RCC 7860 (cell line): ENCODE measurements at places on chromosomes 13 and 19.

DNA sequence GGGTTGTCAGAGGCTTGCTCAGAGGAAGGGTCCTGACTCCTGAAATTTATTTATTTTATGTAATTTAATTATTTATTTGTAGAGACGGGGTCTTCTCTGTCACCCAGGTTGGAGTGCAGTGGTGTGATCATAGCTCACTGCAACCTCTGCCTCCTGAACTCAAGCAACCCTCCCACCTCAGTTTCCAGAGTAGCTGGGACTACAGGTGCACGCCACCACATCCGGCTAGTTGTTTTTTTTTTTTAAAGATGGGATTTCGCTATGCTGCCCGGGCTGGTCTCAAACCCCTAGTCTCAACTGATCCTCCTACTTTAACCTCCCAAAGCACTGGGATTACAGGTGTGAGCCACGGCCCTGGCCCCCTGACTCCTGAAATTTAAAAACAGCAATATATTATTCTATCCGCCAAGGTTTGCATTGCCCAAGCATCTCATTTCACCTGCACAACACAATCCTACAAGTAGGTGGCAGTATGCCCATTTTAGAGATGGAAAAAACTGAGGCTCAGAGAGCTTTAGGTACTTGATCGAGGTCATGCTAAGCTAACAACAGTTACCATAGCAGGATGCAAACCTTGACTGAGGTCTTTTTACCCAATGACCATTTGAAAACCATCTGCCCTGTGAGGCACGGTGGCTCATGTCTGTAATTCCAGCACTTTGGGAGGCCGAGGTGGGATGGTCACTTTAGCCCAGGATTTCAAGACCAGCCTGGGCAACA lies 18.1 kb downstream of the ARHGEF18 start:
- peak; percentile 58 for DNase-seq

DNA sequence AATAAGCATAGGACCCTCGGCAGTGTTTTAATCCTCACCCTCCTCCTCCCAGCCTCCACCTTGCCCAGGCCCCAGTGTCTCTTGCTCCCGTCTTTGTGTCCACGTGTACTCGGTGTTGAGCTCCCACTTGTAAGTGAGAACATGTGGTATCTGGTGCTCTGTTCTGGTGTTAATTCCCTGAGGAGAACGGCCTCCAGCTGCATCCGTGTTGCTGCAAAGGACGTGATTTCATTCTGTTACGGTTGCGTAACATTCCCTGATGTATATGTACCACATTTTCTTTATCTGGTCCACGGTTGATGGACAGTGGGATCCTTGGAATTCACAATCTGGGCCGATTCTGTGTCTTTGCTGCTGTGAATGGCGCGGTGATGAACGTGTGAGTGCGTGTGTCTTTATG lies 44.7 kb upstream of the TFDP1 start:
- DNase-seq: no peak

DNA sequence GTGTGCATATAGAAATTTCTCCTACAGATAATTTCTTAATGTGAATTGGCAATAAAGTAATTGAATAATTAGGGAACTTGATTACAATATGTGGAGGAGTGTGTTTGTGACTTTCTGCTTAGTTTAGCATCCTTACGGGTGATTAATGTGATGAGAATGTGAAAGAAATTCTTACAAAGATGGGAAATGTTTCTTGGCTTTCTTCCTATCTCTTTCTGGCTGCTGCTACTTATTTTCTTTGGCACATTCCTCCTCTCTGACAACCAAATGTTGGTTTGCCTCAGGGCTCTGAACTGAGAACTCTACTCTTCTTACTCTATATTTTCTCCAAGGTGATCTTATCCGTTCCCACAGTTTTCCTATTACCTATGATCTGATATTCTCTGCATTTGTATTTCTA lies 300.1 kb downstream of the TBC1D4 start:
- DNase-seq: peak; percentile 87

- peak; percentile 87 for DNase-seq
These were observed at the start of gene ANO8 for GRCh38 chr19:17334414-17335409. Gene ANO8, minus strand, starts transcription at chr19:17334855. Its CDS starts 185 bp downstream, at chr19:17334670.

- DNase-seq: no peak
These were observed 497 bp downstream of the CEBPA start for GRCh38 chr19:33301900-33302174.

DNA sequence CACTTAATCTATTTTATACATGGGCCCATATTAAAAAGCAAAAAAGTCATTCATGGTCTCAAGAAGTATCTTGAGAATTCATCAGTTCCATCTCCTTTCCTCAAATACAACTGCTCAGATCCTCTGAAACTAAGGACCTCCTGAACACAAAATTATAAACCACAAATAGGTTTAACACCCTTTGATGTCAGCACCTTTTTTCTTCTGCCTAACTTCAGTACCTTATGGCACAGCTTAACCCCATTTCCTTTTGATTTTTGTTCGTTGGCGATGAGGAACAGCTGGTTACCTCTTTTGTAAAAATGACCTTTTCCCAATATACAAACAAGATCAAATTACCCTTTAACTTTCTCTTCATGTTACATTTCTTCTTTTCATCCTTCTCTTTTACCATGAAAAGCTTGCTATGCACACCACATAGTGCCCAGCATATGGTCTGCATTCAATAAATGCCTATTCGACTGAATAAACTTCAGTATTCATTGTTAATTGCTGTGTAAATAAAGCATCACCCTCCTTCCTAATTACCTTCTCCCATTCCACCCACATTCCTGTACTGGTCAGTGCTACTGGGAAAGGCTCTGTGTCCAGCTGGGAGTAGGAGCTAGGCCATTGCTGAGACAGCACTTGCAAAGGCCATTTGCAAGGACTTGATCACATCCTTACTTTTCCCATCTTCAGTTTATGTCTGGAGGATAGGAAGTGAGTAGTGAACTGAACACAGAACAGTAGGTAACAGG lies 317.9 kb downstream of the SHISA2 start:
- DNase-seq: peak; percentile 32

DNA sequence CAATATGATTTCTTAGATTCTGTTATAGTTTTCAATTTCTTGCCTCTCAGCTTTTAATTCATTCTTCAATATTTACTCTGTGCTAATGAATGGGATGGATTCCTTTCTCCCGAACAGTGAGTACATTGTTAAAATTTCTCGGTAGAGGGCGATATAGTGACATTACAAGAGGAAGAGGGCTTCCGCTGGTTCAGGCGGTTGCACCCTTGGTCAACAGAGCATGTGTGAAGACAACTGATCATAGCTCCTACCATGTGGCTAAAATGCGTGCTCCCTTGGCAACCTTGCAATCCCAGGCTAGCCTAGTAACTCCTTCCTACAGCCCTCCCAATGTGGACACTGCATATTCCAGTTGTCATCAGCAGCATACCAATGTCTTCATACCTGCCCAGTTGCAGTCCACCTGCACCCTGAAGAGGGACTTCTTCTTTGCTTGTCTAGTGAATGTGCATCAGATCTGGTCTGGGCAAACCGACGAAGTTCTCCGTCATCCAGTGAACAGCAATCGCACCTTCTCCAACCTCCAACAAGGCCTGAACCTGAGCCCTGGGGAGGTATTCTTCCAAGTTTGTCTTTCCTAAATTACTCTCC lies 653.0 kb upstream of the GPC6 start:
- DNase-seq: peak; percentile 61

DNA sequence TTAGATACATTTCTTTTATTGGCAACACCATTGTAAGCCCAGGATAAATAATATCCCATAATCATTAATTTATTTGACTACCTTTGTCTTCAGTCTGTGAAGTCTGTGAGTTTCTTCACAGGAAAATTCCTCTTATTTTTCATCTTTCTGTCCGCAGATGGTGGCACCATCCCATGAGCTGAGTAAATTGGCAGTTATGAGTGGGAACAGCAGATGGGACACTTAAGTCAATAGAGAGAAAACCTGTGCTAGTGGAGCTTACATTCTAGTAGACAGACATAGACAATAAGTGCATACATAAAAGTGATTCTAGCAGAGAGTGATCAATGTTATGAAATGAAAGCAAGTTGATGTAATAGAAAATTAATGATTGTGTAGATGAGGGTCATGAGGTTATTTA lies 638.2 kb upstream of the MIR17HG start:
- DNase-seq: no peak

DNA sequence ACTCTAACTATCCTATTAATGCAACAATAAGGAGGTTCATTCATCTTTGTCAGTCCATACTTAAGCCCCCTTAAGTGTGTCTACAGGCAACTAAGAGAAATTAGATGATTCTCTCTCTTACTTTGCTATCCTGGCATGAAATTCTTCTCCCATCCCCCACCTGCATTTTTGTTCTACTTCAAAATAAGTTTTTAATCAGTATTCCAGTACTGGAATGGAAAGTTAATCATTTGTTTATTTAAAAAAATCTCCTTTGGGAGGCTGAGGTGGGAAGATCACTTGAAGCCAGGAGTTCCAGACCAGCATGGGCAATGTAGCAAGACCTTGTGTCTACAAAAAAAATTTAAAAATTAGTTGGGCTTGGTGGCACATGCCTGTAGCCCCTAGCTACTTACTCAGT lies 222.1 kb downstream of the MZT1 start:
- no peak for DNase-seq

- peak; percentile 52 for DNase-seq
These were observed 18.5 kb downstream of the CYP2A6 start for GRCh38 chr19:40831502-40832430.

DNA sequence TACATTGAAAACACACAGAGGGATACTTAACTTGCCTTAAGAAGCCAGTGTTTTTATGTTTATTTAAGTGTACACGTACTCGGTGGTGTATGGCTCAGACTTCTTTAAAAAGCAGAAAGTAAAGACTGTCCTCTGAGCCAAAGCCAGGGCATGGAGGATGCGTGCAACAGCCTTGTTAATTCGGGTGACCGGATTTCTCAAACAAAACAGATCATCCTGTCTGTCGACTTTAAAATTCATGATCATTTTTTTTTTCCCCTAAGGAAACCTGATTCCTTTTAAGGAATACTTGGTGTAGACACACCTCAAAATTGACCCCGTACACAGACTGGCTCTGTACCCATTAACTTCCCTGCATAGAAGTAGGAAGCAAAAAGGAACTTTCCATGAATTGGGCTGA lies 124.7 kb upstream of the RNF113B start:
- DNase-seq: no peak
